ENCODE measurements at places on chromosomes 6 and 20.

- peak; percentile 4 for DNase-seq
These were observed 81.7 kb downstream of the COL9A1 start for GRCh38 chr6:70221025-70221714.

DNA sequence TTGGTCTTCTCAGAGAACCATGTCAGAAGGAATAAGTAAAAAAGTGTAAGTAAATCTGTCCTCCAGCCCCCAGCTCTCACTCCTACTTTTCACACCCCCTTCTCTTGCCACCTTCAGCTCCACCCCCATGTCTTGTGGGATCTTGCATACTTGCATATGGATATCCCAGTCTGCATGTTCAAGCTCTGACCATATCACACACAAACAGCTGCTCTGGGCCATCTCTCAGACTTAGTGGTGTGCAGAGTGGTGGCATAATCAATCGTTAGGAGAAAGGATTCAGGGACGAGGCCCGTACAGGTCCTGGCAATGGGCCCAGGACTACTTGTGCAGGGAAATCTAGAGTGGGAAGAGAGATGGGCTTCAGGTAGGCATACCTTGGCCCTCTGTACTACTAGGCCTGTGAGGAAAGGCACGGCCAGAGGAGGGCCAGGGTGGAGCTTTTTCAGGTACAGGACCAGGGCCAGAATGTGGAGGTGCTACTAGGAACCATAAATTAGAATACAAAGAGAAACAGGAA lies 112.0 kb upstream of the SGK1 start:
- DNase-seq: peak; percentile 10

- peak; percentile 58 for DNase-seq
These were observed at the start of gene PRICKLE4 for GRCh38 chr6:41780551-41781365. Gene PRICKLE4, plus strand, starts transcription at chr6:41780782. Its CDS starts 2,692 bp downstream, at chr6:41783474.

DNA sequence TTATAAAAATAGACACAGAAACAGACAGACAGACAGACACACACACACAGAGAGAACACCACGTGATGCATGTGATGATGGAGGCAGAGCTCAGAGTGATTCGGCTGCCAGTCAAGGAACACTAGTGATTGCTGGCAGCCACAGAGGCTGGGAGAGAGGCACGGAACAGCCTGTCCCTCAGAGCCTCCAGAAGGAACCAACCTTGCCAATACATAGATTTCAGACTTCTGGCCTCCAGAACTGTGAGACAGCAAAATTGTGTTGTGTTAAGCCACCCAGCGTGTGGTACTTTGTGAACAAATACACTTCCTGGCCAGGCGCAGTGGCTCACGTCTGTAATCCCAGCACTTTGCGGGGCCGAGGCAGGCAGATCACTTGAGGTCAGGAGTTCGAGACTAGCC lies 9.5 kb upstream of the PARD6B start:
- DNase-seq: no peak

DNA sequence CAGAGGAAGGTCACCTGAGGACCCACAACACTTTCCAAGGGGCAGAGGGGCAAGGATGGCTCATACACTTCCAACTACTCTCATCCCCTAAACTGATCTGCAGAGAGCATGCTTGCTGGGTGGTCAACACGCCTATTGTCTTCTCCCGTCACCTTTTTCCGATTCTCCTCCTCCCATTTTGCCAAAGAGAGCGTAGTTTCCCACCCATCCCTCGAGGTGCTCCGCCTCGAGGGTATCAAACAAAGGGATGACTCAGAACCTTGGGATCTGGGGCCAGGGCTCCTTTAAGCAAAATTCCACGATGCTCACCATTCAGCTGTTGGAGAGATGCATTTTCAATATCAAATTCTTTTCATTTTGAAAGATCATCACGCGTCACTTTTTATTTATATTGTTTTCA lies 507.5 kb upstream of the SULF2 start:
- no peak for DNase-seq

DNA sequence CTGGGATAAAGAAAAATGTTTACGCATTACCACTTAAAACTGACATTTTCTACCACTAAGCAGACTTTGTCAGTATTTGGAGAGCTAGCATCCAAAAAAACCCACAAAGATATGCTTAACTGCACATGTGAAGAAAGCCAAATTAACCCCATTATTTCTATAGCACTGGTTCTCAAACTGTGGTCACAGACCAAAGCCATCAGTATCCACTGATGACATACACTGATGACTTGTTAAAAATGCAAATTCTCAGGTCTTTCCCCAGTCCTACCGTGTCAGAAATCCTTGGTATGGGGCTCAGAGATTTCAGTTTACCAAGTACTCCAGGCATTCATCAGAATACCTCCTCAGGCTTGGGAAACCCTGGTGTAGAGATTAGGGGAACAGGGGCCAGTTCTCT lies 230.2 kb downstream of the PTPRK start:
- no peak for DNase-seq

Data from NCI-H2029 (cell line).